ENCODE measurements at places on chromosomes 11 and 22. TPM values are rescaled to one million over a fixed set of nuclear protein-coding genes. Genes with fewer than 3 reads are reported as not detected.

The KDM4D gene
- total RNA-seq, result 1.9 TPM

The CYB5R2 gene
- total RNA-seq, result 2.7 TPM

The NUP98 gene
- total RNA-seq, result 63.7 TPM

The SLC35F2 gene
- total RNA-seq, result 1.5 TPM

DNA sequence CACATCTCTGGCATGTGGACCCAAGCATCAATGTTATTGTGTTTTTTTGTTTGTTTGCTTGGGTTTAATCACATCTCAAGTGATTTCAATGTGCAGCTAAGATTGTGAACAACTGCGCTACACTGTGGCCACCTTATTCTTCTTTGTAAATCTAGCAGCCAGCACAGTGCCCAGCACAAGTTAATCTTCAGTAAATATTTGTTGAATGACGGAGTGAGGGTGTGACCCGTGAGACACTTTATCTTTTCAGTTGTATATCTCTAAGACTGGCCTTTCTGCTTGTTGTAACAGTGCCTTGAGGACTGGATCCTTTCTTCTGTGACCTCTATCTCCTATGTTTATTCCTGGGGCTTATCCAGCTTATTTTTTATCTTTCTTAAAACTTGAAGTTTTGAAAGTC is 21.4 kb upstream of the AMOTL1 start:
- no peaks in the 10 kb centered on the region for H3K27me3 ChIP-seq
- H3K27ac ChIP-seq, result no peak overlapping the region
- DNase-seq, result no peak
- peaks cover 10% of the 10 kb centered on the region for H3K4me1 ChIP-seq
- no peak overlapping the region for H3K4me3 ChIP-seq
- no peaks in the 10 kb centered on the region for H3K36me3 ChIP-seq

GRCh38 chr11:63958008-63958407 is 16.4 kb upstream of the COX8A start:
- DNase-seq, result no peak
- no peak overlapping the region for H3K27ac ChIP-seq
- no peaks in the 10 kb centered on the region for H3K4me1 ChIP-seq
- H3K27me3 ChIP-seq, result no peaks in the 10 kb centered on the region
- no peak overlapping the region for H3K4me3 ChIP-seq
- H3K36me3 ChIP-seq, result peaks cover 30% of the 10 kb centered on the region

GRCh38 chr22:33459137-33459536 is 401.0 kb upstream of the SYN3 start:
- no peaks in the 10 kb centered on the region for H3K27me3 ChIP-seq
- no peak overlapping the region for H3K4me3 ChIP-seq
- H3K36me3 ChIP-seq, result no peaks in the 10 kb centered on the region

- H3K4me3 ChIP-seq, result no peak overlapping the region
- H3K27me3 ChIP-seq, result peaks cover 5% of the 10 kb centered on the region
- no peaks in the 10 kb centered on the region for H3K36me3 ChIP-seq
- H3K4me1 ChIP-seq, result no peaks in the 10 kb centered on the region
These were observed 584 bp downstream of the NOX4 start for GRCh38 chr11:89490602-89490980.

DNA sequence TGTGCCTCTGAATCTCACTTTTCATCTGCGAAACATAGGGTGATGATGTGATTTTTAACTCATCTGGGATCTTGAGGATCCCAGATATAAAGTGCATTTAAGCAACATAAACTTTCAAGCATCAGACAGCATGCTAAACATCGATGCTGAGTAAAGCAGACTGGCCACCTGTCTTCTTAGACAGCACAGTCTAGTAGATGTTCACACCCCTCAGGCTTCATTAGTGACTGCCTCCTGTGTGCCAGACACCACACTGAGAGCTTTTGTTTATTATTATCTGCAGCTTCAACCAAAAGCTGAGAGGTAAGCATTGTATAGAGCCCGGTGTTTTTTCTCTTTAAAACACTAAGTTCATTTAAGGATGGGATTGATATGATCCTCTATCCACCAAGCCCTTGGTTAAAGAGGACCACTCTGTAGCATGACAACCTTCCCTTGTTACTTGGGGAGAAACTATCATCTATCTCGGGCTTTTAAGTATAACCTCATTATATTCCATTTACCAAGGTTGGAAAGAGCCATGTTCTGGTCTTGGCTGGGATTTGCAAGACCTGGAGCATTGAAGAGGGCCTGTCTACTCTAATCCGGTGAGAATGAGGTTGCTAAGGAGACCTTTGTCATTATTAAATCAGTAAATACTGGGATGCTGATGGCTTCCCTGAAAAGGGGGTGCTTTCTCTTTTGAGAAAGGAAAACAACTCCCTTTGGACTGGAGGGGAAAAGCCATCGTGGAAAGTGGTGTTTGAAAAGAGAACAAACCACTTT is 114.2 kb upstream of the SEZ6L start:
- H3K4me1 ChIP-seq, result no peaks in the 10 kb centered on the region
- peaks cover 5% of the 10 kb centered on the region for H3K27me3 ChIP-seq
- no peak for DNase-seq
- H3K36me3 ChIP-seq, result no peaks in the 10 kb centered on the region
- no peak overlapping the region for H3K4me3 ChIP-seq
- no peak overlapping the region for H3K27ac ChIP-seq

DNA sequence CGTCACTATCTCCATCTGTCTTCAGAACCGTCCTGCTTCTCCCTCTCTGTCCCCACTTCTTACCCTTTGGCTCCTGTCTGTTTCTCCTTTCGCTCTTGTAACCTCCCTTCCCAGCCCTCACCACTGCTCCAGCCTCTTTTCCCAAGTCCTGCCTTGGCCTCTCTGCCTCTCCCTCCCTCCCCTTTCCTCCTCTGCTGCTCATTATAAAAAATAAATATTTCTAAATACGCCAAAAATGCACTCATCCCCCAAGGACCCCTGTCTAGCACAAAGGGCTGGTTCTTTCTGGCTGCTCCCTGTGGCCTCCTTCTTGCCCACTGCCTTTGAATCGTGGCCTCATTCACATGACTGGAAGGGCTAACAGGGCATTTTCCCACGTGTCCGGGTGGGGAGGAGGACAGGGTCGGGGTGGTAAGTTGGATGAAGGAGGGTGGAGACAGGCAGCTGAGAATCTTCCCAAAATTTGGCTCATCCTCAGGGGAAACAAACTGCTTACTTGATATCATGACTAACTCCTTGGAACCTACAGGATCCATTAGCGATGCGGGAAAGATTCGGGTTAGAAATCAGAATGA is 26.4 kb upstream of the OAF start:
- H3K27me3 ChIP-seq, result no peaks in the 10 kb centered on the region
- peaks cover 18% of the 10 kb centered on the region for H3K4me1 ChIP-seq
- H3K27ac ChIP-seq, result peak overlapping the region; percentile 56
- DNase-seq, result no peak
- H3K36me3 ChIP-seq, result no peaks in the 10 kb centered on the region

Measured in adrenal gland (tissue), 19 donors.